ENCODE measurements at places on chromosomes 5 and 9.

DNA sequence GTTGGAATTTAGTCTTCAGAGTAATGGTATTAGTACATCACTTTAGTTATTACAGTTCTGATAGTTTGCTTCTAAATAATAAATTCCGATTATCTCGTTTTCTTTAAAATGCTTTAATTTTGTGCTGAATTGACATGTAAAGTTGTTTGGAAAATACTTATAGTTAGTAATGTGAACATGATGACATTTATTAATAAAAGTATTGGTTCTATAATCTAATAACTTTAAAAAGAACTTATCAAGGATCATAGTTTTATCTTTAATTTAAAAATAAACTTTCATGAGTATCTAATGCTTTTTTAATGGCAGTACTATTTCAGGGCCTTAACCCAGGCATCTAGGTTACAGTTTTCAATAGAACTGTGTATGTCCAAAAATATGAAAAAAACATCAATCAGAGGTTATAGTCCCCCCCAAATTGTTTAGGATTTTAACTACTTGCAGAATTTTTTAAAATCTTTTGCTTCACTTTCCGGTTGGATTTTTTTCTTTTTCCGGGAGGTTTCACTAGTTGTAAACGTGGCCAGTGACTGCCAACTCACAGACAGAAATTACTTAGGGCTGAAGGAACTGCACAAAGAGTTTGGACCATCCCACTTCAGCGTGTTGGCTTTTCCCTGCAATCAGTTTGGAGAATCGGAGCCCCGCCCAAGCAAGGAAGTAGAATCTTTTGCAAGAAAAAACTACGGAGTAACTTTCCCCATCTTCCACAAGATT, 680 bp downstream of the GPX8 start:
- DNase-seq: peak; percentile 42

GRCh38 chr5:140243706-140244250, 59.1 kb downstream of the PFDN1 start:
- no peak for DNase-seq

GRCh38 chr5:90307782-90308181, 101.8 kb downstream of the CETN3 start:
- no peak for DNase-seq

DNA sequence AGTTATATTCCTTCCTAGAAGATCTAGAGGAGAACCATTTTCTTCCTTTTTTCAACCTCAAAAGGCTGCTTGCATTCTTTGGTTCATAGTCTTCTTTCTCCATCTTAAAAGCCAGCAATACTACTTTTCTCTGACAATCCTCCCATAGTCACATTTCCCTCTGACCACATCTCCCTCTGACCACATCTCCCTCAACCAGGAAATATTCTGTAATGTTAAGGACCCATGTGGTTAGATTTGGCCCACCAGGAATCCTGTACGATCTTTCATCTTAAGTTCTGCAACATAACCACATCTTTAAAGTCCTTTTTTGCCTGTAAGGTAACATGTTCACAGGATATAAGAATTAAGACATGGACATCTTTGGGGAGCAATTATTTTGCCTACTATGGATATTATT, 179.4 kb upstream of the SPEF2 start:
- DNase-seq: no peak

DNA sequence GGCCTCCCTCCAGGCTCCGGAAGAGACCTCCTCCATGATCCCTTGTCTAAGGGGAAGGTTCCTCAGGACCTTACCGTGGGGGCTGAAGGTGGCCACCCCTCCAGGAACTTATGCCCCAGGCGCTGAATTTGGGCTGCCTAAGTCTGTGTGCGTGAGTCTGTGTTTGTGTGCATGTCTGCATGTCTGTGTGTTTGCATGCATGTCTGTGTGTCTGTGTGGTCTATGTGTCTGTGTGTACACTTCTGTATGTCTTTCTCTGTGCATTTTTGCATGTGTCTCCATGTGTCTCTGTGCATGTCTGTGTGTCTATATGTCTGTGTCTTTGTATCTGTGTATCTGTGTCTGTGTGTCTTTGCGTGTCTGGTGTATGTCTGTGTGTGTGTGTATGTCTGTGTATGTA, 20.5 kb downstream of the ABO start:
- DNase-seq: no peak

- no peak for DNase-seq
Measured at GRCh38 chr5:150224483-150225027, 34.7 kb downstream of the SLC6A7 start.

DNA sequence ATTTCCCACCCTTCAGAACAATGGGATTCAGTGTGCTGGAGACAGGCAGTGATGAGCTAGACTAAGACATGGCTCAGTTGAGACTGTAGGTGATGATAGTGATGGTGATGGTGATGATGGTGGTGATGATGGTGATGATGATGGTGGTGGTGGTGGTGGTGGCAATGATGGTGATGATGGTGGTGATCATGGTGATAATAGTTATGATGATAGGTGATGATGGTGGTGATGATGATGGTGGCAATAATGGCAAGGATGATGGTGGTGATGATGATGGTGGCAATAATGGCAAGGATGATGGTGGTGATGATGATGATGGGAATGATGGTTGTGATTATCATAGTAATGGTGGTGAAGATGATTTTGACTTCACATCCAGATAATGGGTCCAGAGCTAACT, 176.7 kb downstream of the NXNL2 start:
- DNase-seq: no peak

GRCh38 chr9:91515074-91515687, 91.5 kb upstream of the NFIL3 start:
- no peak for DNase-seq

DNA sequence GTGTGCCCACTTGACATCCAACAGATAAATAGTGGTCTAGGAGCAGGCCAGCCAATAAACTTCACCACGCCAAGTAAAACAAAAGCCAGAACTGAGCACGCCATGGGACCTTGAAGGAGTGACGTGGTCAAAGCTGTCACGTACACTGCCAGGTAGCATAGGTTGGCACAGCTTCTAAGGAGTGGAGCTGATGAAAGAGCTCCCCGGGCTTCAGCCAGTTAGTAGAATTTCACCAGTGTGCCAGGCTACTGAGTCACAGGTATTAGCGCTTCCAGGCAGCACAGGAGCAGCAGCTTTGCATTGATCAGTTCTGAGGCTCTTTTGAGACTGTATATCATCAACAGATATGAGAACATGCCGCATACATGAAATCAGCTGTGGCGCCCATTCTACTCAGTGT, 19.4 kb downstream of the VLDLR start:
- no peak for DNase-seq

GRCh38 chr5:52668139-52668538, 119.6 kb upstream of the ITGA1 start:
- no peak for DNase-seq

GRCh38 chr5:178380541-178381074, 148.0 kb upstream of the PHYKPL start:
- DNase-seq: no peak

GRCh38 chr5:109987970-109988369, 298.2 kb downstream of the MAN2A1 start:
- peak; percentile 85 for DNase-seq

- peak; percentile 54 for DNase-seq
Measured at GRCh38 chr5:1167728-1168709, 33.4 kb upstream of the SLC6A19 start.

DNA sequence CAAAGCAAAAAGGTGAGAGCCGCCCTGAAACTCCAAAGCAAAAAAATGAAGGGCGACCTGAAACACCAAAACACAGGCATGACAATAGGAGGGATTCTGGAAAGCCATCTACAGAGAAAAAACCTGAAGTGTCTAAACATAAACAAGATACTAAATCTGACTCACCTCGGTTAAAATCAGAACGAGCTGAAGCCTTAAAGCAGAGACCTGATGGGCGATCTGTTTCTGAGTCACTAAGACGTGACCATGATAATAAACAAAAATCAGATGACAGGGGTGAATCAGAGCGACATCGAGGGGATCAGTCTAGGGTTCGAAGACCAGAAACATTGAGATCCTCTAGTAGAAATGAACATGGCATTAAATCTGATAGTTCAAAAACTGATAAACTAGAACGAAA, 108.8 kb downstream of the NIPBL start:
- no peak for DNase-seq

- DNase-seq: no peak
Measured at GRCh38 chr5:151742870-151743294, 15.5 kb downstream of the ATOX1 start.

- no peak for DNase-seq
Measured at GRCh38 chr5:55927861-55928655, 66.7 kb downstream of the IL6ST start.

- DNase-seq: no peak
Measured at GRCh38 chr9:72476617-72477437, 44.6 kb upstream of the TMC1 start.

DNA sequence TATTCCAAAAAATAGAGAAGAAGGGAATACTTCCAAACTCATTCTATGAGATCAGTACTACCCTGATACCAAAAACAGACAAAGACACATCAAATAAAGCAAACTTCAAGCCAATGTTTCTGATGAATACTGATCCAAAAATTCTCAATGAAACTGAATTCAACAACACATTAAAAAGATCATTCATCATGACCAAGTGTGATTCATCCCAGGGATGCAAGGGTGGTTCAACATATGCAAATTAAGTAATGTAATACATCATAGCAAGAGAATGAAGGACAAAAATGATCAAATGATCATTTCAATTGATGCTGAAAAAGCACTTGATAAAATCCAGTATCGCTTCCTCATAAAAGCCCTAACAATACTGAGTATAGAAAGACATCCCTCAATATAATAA, 4.9 kb upstream of the RCL1 start:
- DNase-seq: no peak

DNA sequence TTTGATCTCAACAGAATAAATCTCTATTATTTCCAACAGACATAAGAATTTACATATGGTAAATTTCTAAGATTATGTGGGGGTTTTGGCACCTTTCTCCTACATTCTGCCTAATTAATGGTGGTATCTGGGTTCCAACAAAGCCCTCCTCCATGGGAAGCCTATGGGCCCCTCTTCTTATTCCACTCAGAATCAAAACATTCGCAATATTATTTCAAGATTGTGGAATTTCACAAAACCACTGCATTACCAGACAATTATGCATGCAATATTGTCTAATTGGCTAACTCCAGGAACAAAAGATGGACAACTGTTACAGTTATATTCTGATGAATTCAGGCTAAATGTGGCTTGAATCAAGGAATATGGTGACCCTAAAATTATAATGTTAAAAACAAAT, 434.0 kb downstream of the NFIB start:
- DNase-seq: no peak

DNA sequence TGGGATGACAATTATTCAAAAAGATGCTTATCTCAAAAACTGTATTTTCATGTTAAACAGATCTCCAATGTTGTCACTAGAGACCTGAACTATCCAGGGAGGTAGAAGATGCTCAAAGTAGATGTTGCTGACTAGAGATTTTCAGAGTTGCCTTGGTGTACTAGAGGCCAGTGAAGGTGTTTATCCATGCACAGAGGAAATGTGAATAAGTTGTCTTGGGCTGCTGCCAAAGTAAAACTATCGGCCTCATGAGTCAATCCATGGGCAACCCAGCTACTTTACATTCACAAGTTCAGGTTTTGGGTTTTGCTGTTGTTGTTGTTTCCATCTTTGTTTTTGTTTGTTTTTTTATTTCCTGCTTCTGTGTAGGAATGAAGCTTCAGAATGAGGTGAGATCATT, 141.1 kb upstream of the RANBP3L start:
- DNase-seq: no peak

DNA sequence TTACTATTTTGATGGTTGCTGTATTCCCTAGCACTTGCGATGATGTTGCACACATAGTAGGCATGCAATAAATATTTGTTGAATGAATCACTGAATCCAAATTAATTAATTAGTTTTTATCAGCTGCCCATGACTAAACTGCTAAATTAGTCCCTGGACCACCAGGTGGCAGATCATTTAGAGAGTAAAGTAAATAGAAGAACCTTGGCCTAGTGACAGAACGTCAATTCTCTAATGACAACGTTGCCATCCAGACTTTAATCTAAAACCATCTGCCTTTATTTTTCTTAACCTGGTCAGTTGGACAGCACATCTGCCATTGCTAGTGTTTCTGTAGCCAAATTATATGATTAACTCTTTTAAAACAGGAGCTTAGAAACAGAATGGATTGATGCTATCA, 457.5 kb downstream of the KIF4B start:
- DNase-seq: no peak

Measured in LNCaP clone FGC (cell line).